ENCODE measurements at places on chromosomes 6 and 20.

DNA sequence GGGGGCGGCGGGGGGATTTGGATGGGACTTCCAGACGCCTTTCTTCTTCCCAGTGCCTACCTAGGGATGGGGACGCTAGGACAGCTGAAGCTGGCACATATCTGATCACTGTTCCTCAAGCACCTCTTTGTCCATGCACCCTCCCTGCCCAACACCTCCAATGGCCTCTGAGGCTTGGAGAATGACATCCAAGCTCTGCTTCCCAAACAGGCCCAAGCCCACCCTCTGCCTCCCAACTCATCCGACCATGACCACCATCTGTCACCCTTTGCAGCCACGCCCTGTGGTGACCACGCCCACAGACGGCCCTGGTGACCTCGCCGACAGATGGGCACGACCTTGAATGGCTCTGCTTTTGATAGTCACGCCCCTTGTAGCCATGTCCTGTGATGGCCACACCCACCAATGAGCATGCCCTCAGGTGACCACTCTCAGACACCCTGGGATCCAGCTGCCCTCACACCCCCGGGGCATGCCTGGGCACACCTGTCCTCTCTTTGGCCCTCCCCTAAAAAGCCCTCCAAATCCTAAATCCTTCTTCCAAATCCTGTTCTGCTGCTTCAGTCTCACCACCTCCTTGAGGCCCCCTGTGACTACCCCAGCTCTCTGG is 51.0 kb downstream of the SSR1 start:
- DNase-seq = no peak

DNA sequence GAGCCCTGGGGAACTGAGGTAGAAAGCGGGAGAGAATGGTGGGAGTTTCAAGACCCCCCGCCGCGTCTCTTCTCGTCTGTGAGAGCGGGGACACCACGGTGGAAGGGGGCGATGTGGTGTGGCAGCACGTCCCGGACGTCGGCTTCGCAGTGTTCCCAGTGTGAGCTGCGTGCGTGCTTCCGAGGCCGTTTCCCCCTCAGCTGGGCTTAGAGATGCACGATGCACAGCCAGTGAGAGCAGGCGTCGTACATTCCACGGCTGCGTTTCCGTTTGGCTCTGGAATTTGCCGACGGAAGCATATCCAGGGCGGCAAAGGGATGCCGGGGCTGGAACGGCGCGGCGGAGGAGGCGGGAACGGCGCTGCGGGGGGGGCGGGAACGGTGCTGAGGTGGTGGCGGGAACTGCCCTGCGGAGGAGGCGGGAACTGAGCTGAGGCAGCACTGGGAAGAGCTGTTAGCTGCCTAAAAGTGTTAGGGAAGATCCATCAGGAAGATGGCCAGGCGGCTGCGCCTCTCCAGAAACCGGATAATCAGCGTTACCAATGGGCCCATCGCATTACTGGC is 37.7 kb downstream of the KIF25 start:
- peak; percentile 46 for DNase-seq

- no peak for DNase-seq
Observed at GRCh38 chr6:117933471-117933870, 26.4 kb downstream of the SLC35F1 start.

DNA sequence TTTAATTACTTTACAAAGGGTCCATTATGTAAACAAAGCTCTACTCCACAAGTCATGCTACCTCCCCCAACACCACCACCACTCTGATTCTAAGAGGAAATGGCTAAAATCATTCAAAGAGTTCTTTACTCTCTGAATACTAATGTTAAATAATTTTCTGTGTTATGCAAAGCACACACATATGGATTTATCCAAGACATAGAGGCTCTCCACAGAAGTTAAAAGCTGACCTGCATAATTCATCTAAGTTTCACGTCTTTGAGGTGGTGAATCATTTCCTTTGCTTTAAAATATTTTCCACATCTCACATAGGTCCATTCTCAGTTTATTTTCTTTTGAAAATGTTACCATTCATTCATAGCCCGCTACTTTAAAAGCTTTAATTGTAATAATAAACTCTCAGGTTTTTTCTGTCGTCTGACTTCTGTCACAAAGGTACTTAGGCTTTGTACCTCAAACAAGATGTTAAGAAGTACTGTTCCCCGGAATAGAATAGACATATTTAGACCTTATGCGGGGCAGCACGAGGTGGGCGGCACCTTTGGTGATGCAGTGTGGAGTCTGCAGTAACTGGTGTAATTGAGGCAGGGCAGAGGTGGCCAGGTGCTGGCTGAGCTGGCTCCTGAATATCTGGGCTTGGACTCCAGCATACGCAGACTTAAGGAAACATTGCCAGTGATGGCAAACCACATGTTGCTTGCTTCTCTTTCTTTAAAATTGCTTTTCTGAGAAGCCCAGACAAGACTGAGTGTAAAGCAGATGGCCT is 55.8 kb downstream of the KIF6 start:
- no peak for DNase-seq

GRCh38 chr6:84798257-84798656 is 33.9 kb upstream of the TBX18 start:
- no peak for DNase-seq

- no peak for DNase-seq
Observed at GRCh38 chr6:85428486-85428885, 21.4 kb upstream of the NT5E start.

DNA sequence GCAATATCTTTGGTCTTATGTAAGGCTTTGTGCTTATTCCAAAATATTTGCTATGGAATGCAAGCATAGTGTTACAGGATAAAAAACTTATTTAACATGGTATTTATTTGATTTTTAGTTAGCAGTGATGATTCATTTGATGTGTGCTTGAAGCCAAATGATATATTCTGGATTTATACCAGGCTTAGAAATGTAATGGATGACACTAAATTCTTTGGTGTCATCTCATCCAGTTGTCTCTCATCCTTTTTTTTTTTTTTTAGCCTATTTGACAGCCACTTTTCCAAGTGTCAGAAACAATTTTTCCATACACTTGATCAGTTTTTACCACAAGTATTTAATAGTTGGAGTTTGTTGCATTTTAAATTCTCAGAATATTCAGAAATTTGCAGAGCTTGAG is 515.3 kb downstream of the CDKAL1 start:
- no peak for DNase-seq

DNA sequence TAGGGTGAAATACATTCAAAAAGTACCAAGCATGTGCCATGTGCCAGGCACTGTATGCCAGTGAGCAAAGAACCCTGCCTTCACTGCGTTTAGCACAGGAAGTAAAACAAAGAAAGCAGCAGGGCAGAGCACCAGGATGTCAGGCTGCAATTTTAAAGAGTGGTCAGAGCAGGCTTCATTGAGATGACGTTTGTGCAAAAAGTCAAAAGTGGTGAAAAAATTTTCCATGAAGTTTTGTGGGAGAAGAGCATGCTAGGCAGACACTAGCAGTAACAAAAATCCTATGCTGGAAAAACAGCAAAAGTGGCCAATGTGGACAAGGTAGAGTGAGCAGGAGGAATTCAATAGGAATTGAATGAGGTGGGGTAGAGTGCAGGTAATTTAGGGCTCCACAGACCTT is 31.3 kb downstream of the AKIRIN2 start:
- no peak for DNase-seq

- DNase-seq = no peak
Observed at GRCh38 chr6:106014955-106015354, 71.2 kb upstream of the PRDM1 start.

DNA sequence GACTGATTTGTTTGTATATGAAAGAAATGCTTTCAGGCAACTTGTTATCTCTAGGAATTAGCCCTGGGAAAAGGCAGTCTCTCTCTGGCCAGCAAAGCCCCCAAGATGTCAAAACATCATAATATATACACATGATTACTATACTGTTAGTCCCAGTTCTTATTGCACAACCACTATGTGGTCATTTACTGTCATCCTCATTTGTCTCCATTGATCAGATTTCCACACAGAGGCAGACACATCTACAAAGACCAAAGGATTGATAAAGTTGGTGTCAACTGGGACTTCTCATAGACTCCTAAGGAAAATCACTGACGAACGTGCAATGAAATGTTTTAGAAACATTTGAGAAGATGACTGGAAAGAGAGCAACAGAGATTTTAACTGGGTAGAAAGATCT is 71.9 kb upstream of the POPDC3 start:
- no peak for DNase-seq

Data from non-pigmented ciliary epithelial cell (primary cell).